Sigmoid colon (tissue), 7 donors: ENCODE measurements at places on chromosomes 5 and 9. TPM values are rescaled to one million over a fixed set of nuclear protein-coding genes. Genes with fewer than 3 reads are reported as not detected.

CDKN2B gene
- 3.0 TPM for total RNA-seq

DNA sequence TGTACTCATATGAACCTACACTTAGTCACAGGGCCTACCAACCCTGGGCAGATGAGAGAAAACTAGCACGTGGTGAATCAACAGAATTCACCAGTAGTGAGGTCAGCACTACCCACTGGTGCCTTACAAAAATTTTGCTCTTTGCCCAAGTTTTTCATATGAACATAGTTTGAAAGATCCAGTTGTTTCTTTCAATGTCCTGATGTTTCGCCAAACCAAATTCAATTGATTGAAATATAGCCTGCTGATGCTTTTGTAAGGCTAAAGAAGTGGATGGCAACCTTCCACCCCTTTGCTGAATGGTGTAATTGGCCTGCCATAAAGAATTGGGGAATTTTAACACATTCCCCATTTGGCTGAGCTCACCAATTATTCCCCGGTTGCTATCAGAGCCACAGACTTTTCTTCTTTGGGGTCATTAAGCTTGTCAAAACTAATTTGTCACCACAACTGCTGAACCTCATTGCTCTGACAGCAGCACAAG, 339.2 kb downstream of the GLIS3 start:
- DNase-seq, result no peak

- DNase-seq, result no peak
Measured at GRCh38 chr5:16540421-16540820, 74.8 kb upstream of the ZNF622 start.

GRCh38 chr9:121840838-121841760, 189.7 kb downstream of the DAB2IP start:
- peak; percentile 42 for DNase-seq

- DNase-seq, result no peak
Measured at GRCh38 chr5:169176709-169177694, 123.9 kb downstream of the SLIT3 start.

OR13C5 gene
- total RNA-seq, result not detected

SLC36A3 gene
- total RNA-seq, result not detected

DNA sequence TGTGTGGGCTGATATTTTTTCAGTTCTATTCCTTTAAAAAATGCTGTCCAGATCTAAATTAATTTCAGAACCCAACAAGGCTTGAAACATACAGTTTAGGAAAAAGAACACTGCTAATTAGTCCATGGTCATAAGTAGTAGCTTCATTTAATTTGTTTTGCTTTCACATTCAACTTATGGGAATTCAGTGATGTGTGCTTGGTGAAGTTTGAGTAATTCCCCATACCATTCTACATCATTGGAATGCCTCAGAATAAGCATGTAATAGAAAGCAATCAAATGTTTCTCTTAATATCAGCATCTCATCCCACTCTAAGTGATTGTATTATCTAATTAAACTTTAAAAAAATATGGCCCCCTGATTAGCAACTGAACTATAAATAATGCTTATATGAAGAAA, 2.7 kb downstream of the CNTLN start:
- no peak for DNase-seq

UGT3A1 gene
- total RNA-seq, result not detected

MEIKIN gene
- not detected for total RNA-seq

IL6ST gene
- 301 TPM for total RNA-seq

SIT1 gene
- not detected for total RNA-seq

RGS3 gene
- total RNA-seq, result 45.7 TPM

DNA sequence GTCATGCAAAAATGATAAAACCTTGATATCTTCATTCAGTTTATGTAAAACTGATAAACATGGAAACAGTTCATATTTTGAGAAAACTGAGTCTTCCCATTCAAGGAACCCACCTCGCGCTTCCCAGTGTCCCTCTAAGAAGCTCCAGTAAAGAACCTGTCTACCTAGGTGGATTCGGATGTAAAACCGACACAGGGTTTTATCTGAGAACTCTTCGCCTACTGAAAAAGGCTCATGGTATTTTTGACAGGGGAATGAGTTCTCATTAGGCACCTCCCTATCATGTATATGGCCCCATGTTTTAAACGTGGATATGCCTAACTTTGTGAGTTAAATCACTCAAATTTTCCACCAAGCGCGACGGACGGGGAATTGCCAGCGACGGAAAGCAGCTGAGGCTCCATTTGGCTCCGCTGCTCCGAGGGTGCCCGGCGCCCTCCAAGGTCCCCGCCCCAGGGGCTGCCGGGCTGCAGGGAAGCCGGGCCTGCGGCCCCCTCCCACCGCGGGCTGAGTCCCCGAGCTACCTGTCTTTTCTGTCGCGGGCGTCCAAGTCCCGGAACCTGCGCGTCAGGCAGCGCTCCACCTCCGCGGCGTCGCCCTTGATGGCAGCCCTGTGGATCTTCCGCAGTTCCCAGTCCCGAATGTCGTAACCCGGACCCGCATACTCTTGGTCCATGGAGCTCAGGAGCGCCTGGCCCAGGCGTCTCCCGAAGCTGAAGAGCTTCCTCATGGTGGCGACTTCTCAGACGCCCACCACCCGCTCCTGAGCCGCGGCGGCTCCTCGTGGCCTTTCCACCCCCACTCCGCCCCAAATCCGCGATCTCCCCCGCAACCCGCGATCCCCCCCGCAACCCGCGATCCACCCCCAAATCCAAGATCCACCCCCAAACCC, 594 bp downstream of the ANKRD18A start:
- no peak for DNase-seq

C5orf58 gene
- total RNA-seq, result not detected

LPAR1 gene
- 30.7 TPM for total RNA-seq

- peak; percentile 41 for DNase-seq
Measured at GRCh38 chr5:435961-436640, 6.9 kb upstream of the EXOC3 start.

GRCh38 chr5:1404062-1404461, 41.2 kb downstream of the SLC6A3 start:
- peak; percentile 19 for DNase-seq

GRCh38 chr9:18822850-18823249, 210.2 kb downstream of the SAXO1 start:
- no peak for DNase-seq

- DNase-seq, result no peak
Measured at GRCh38 chr5:148911386-148911785, 85.0 kb downstream of the ADRB2 start.

DNA sequence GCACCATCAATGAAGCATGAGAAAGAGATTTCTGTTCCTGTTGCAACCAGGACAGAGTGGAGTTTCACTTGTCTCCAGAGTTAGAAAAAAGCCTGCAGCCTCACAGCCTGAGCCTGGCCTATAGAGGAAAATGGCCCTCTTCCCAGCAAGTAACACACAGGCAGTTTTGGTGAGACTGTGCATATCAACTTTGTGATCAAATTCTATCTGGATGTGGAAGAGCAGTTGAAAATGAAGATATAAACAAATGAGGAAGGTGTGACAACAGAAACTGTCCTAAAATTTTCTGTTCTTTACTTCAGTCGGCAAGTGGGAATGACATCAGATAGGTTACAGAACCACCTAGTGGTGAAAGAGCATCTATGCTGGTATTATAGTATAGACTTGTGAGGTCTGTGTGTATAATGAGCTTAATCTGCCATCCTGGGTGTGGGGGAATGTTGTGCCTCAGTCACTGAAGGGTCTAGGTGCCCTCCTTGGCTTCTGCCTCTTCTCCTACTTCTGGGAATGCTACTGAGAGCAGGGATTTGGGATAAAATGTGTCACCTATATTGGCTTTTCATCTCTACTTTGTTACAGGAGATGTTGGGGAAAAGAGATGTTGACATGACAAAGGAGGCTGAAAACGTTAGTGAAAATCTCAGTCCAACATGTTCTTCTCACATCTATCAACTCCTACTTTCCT, 28.2 kb downstream of the YIPF5 start:
- no peak for DNase-seq

- no peak for DNase-seq
Measured at GRCh38 chr5:143311428-143311827, 92.1 kb downstream of the NR3C1 start.

GRCh38 chr5:72698481-72698880, 118.0 kb upstream of the TNPO1 start:
- no peak for DNase-seq

GRCh38 chr9:93032545-93032944, 26.0 kb upstream of the SUSD3 start:
- DNase-seq, result no peak

GRCh38 chr5:76964060-76964459, 11.2 kb downstream of the CRHBP start:
- no peak for DNase-seq

- DNase-seq, result no peak
Measured at GRCh38 chr5:102682101-102682647, 72.9 kb upstream of the PAM start.

- DNase-seq, result no peak
Measured at GRCh38 chr5:156181656-156182055, 145.3 kb upstream of the SGCD start.

GRCh38 chr5:173714551-173715428, 98.3 kb upstream of the BOD1 start:
- DNase-seq, result no peak

DNA sequence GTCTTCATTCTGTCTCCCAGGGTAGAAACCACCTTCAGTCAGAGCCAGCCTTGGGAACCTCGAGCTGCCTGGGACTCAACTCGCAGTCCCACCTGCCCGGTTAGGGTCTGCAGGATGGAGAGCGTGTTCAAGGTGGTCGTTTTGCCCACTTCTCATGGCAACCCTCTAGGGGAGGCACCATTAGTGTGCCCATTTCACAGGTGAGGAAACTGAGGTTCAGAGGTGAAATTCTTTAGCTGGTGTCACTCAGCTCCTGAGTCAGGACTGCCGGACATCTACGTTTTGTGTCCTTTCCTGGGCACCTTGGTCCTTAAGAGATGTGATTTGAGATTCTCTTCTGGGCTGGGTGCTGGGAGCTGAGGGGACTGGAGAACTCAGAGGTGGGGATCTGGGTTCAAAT, 30.0 kb downstream of the DAB2IP start:
- DNase-seq, result no peak

- DNase-seq, result no peak
Measured at GRCh38 chr5:58481066-58481676, 10.1 kb upstream of the GAPT start.

- no peak for DNase-seq
Measured at GRCh38 chr5:16593013-16593412, 23.8 kb downstream of the RETREG1 start.

GRCh38 chr9:87708986-87709728, 16.8 kb upstream of the CTSL start:
- no peak for DNase-seq

- no peak for DNase-seq
Measured at GRCh38 chr5:125961150-125961549, 462.1 kb upstream of the GRAMD2B start.
